ENCODE measurements at places on chromosomes 4 and X.

DNA sequence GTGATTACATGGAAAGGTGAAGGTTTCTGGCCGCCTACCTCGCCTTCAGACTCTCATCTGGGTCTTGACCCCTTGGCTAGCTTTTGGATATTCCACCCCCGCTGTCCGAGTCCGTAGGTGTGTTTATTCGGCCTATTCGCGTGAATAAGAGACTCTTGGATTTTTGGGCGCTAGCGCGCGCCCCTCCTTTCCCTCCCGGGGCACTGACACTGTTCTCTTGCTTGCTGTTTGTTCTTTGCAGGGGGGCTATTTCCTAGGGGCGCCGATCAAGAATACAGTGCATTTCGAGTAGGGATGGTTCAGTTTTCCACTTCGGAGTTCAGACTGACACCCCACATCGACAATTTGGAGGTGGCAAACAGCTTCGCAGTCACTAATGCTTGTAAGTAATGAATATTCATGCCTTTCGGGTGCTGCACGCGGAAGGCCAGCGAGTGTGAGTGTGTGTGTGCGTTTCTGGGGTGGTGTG, 932 bp downstream of the GRIA2 start:
- DNase-seq: no peak

GRCh38 chr4:38703635-38704034, 39.6 kb downstream of the KLF3 start:
- DNase-seq: no peak

GRCh38 chr4:71487344-71487920, 148.6 kb downstream of the SLC4A4 start:
- DNase-seq: no peak

DNA sequence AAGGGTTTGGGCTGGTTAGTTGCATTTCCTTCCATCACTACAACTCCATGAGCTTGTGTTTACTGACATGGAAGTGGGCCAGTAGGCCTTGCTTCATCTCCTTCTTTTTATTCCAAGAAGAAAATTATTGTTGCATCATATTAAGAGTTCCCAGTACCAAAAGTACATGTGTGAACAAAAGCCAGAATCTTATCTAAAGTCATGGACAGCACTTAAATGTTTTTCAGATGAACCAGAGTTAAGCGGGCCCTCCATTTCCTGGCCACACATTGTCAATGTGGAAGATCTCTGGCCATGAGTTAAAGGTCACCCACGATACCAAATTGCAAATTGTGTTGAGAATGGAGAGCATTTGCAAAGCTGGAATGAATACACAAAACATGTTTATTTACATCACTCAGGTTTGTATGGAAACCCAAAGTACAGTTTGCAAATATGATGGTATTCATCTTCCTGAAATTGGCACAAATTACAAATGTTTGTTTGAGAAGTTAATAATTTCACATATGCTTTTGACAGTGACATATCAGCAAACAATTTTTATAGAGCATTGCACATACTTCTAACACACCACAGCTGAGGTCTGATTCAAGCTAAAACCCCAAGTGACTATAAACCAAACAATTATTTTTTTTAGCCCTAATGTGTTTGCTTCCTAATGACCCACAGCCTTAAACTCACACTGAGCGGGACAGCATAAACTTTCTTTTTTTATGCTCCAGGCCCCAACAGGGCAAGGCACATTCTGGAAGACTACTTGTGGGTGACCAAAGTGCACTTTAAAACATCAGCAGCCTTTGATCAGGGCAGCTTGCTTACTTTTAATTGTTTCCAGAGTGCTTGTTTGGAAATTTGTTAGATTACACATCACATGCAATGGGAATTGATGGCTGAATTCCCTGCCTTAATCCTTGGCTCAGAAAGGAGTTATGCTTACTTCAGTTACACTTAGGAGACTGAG, 502.9 kb upstream of the SLIT2 start:
- DNase-seq: no peak

- no peak for DNase-seq
Measured at GRCh38 chr4:184906480-184907097, 80.8 kb upstream of the ACSL1 start.

DNA sequence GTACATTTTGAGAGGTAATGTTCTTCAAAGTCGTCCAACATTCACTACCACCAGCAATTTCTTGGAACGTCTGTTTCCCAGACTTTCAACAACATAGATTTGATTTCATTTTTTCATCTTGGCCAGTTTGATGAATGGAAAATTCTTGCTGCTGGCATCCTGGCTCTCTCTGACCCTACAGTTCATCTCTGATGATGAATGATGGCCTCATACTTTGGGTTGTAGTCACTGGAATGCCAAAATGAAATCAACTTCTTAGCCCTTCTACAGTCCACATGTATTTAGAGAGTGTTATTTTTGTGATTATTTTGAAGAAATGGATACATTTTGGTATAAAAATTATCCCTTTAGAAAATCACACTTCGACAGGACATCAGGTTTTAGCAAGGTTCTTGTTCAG, 8.8 kb downstream of the CHST7 start:
- DNase-seq: no peak

GRCh38 chr4:158934996-158935669, 166.3 kb downstream of the FNIP2 start:
- DNase-seq: no peak

- DNase-seq: no peak
Measured at GRCh38 chrX:44723426-44723825, 120.4 kb upstream of the DUSP21 start.

DNA sequence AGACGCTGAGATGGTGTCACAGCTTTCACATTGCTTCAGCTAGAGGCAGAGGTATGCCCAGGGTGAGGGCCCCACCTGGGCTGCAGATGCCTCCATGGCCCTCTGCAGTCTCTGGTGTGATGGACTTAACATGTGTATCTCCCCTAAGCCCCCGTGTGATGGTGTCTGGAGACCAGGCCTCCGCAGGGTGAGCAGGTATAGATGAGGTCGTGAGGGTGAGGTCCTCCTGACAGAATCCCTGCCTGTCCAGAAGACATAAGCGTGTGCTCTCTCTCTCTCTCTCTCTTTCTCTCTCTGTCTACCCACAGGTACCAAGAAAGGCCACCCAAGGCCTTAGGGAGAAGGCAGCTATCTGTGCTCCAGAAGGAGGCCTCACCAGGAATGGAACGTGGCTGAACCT, 50.9 kb downstream of the CPZ start:
- no peak for DNase-seq

DNA sequence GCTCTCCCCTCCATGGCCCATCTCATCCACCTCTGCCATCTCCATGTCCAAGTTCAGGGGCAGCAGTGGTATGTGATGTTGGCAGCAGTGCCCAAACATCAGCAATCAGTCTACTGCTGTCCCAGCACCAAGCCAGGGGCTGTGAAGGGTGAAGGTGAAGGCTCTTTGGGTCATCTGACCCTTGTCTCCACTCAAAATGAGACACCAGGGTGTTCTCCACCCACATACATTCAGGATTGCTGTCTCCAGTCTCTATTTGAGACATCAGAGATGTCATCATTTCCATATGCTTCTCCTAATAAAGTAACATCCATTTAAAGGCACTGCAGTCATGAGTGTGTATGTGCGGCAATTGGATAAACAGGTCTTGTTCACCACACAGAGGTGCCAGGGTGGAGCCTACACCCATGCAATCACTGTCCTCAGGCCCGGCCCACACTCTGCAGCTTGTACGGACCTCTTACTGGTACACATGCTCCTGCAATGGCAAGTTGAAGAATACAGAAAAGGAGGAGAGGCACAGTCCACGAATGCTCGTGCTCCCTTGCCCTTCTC, 22.2 kb downstream of the MAML3 start:
- DNase-seq: no peak

GRCh38 chr4:10102474-10103332, 13.9 kb downstream of the WDR1 start:
- DNase-seq: no peak

DNA sequence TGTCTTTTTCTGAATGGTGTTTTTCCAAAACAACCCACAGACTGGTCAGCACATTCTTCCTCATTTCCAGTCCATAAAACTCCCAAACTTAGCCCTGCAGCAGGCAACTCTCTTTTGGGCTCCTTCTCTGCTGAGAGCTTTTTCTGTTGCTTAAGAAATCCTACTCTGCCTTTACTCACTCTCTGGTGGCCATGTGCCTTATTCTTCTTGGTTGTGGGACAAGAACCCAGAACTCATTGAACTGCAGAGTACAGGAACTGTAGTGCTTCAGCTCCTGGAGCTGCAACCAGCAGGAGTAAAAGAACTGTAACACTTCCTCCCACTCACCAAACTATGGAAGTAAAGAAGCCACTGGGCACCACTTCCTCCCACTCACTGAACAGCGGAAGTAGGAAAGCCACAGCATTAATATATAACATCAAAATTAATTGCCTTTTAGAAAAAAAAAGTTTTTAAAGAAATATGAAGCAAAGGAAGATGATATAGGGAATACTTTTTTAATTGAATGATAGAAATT, 864.1 kb upstream of the PCDH10 start:
- DNase-seq: no peak

DNA sequence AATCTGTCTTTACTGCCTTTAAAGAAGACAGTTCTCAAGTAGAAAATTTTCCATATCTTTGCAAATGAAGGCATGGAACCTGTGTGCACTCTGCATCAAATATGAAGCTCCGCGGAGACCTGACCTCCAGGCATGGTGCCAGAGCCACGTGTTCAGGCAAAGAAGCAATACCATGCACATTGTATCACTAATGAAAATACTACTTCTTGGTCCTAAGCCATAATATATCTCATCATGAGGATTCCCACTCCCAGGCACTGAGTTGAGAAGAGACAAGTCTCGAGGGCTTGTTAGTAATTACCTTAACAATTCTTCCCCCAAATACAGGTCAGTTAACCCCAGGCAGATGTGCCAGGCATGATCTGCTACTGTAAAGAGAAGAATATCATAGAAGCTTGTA, 56.7 kb downstream of the PCDH19 start:
- DNase-seq: no peak

- no peak for DNase-seq
Measured at GRCh38 chrX:115408771-115409400, 119.4 kb downstream of the LUZP4 start.

GRCh38 chr4:112206431-112206830, 25.2 kb upstream of the AP1AR start:
- DNase-seq: no peak

GRCh38 chr4:48343035-48343434, 1.7 kb downstream of the SLAIN2 start:
- no peak for DNase-seq

GRCh38 chrX:68041110-68041509, 392.2 kb downstream of the OPHN1 start:
- no peak for DNase-seq

- DNase-seq: no peak
Measured at GRCh38 chr4:144710526-144710912, 64.6 kb downstream of the HHIP start.

DNA sequence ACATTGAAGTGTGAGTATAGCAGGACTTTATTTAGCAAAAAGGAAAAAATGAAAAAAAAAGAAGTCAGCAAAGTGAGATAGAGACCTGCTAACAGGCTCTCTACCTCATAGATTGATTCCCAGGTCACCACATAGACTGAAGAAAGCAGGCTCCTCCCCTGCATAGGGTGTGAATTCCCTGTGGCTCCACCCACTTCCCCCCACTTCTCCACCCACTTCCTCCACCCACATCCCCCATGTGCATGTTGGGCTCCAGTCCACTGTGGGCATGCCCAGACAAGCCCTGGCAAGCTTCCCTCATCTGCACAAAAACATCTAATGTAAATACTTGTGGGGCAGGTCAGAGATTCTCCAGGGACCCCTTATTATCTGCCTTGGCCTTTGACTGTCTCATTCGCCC, 97.8 kb downstream of the TMEM47 start:
- no peak for DNase-seq

- DNase-seq: no peak
Measured at GRCh38 chr4:68183417-68183816, 53.7 kb upstream of the TMPRSS11F start.

DNA sequence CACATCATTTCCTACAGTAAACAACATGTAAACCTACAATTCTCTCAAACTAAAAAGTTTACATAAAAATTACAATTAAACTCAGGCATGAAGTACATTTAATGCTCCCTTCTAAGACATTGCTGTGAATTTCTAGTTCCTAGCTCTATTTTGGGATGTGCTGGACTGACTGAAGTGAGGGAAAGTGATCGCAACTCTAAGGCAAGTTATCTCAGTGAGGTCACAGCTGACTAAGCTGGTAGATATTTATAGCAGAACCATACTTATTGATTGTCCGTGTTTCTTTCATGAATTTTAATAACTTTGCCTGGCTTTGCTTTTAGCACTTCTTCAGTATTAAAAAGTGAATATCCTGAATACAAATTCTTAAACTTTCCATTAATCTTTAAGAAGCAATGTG, 570.4 kb upstream of the GALNTL6 start:
- no peak for DNase-seq

DNA sequence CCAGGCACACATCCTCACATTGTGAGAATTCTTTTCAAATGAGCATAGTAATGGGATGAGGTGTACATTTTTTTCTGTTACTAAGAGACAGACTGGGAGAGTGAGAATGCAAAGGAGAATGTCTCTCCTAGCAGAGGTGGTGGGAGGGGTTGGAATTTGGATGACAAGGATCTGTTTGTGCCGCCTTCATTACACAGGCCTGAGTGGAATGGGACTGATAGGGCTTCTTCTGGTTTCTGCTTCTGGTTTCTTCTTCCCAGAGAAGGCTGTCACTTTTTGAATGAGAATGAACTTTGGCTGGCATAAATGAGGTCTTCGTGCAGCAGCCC, 55.4 kb downstream of the C4orf51 start:
- no peak for DNase-seq

DNA sequence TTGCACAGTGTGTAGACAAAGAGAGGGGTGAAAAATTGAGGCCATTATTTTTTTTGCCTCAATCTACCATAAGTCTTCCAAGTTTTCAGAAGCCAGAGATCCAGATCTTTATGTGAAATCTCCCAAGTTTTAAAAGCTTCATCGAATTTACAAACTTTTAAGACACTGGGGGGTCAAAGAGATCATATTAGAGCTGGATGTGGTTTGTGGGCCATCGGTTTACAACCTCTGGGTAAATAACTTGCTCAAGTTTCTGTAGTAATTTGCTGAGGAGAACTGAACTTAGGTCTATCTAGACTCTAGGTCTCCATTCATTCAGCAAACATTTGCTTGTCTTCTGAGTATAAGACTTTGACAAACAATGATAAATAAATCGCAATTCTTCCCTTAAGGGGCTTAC, 54.0 kb upstream of the CHRNA9 start:
- no peak for DNase-seq

DNA sequence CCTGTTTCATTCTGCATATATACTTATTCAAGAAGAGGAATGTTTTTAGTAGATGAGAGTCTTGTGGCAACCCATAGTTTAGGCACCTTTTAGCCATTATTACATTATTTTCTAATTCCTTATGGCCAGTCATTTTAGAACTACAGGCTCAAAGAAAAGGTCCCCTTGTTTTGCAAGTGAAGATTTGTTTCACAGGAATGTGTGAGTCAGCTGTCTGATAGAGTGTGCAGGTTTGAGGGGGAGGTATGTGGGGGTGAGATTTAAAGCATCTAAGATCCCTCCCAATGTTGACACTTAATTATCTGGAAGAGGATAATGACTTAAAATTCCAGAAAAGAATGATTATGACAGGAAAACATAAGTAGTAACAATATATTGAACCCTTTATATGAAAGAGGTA, 495.6 kb downstream of the KCNIP4 start:
- no peak for DNase-seq
